ENCODE measurements at places on chromosomes 7 and 10.

DNA sequence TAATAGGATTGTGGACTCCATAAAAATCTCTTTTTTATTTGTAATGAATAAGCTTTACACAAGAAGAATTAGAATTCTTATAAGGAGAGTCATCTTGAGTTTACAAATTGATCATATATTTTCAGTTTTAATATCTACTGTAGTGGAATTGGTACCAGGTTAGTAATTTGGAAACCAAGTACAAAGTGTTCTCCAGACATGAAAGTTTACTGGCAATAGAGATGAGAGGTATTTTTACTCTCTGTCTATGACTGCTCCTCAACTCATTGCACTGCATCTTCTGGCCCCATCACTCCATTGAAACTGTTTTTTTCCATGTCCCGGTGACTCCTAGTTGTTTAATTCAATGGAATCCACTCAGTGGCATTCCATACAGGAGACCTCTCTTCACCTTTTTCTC lies 164.5 kb upstream of the SMIM30 start:
- DNase-seq = no peak

- DNase-seq = no peak
Measured at GRCh38 chr7:33554046-33554445, 351.3 kb upstream of the BMPER start.

- no peak for DNase-seq
Measured at GRCh38 chr10:43955002-43955596, 306.4 kb upstream of the ZNF32 start.

- DNase-seq = no peak
Measured at GRCh38 chr7:78399033-78399769, 600.6 kb downstream of the PHTF2 start.

GRCh38 chr10:78248651-78249464 lies 215.2 kb downstream of the RPS24 start:
- no peak for DNase-seq

GRCh38 chr7:104903044-104903443 lies 111.0 kb upstream of the KMT2E start:
- no peak for DNase-seq

- no peak for DNase-seq
Measured at GRCh38 chr7:157372300-157373232, 35.8 kb downstream of the DNAJB6 start.

- DNase-seq = peak; percentile 70
Measured at GRCh38 chr7:101814081-101814990, 3.1 kb upstream of the CUX1 start.

Measured in mesendoderm (in vitro differentiated cells).